LHCN-M2 (cell line): ENCODE measurements at places on chromosomes 1 and 21.

- no peak for DNase-seq
Observed at GRCh38 chr1:228175316-228176023, 9.9 kb downstream of the IBA57 start.

DNA sequence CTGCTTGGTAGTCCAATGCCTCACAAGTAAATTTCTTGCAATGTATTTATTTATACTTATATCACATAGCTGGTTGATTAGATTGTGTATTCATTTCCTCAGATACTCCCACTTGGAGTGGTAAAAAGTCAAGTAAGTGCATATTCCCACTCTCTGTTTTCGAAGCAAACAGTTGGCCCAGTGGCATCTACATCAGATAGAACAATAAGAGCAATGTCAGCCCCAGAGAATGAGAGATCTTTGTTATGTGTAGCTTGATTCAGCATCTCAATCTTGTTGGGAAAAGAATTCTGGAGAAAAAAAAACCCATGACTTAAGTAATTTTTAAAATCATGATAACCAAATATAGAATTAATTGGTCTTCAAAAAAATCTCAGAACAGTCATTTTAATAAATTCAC is 25.5 kb downstream of the RGL1 start:
- DNase-seq = no peak

- DNase-seq = peak; percentile 10
Observed at GRCh38 chr1:171081314-171081753, 9.4 kb upstream of the FMO3 start.

- DNase-seq = peak; percentile 58
Observed at GRCh38 chr1:52669696-52670095, 28.5 kb downstream of the COA7 start.

GRCh38 chr1:85448358-85448757 is 16.6 kb downstream of the DDAH1 start:
- DNase-seq = peak; percentile 67

GRCh38 chr1:3141836-3142235 is 72.8 kb downstream of the PRDM16 start:
- no peak for DNase-seq

DNA sequence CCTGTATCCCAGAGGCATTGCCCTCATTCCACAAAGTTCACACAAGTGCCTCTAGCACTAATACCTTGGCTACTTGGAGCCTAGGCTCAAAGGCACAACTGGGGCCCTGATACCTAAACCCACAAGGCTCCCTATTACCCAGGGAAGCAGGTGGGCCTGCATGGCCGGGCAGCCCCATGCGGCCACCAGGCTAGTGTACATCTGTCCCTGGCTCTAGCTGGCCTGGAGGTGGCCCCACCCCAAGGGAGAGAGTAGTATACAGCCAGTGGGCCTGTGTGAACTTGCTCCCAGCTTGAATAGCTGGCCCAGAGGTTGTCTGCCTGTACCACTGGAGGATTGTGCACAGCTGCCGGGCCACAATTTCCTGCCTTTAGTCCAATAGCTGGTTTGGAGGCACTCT is 52.2 kb downstream of the USP25 start:
- no peak for DNase-seq

GRCh38 chr1:11617314-11617713 is 36.9 kb downstream of the FBXO2 start:
- DNase-seq = no peak

DNA sequence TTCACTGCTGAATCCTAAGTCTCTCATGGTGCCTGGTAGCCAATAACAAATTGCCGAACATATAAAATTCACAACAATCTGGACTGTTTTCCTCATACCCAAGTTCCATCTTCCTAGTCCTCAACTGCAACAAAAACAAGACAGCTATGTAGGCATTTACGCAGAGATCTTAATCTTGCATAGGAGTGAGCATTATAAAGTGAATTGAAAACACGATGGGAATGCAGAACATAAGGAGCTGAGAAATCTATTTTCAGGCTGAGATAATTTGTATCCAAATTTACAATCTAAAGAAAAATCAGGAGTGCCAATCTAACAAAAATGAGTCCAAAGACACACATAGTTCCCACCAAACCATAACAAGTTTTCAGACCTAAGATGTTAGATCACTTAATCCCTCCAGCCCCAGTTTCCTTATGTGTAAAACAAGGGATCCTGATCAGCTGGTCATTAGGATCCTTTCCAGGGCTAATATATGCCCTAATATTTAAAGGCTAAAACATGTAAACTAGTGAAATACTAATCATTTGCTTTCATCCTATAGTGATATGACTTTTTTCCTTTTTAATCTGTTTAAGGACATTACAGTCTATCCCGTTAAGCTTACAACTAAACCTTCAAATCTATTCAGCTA is 1.9 kb downstream of the SLC16A1 start:
- DNase-seq = no peak

- DNase-seq = peak; percentile 19
Observed at GRCh38 chr1:61287014-61287413, 204.7 kb downstream of the NFIA start.

GRCh38 chr1:75673399-75673798 is 51.1 kb upstream of the ACADM start:
- DNase-seq = no peak

- DNase-seq = no peak
Observed at GRCh38 chr1:230938924-230939368, 39.7 kb downstream of the TTC13 start.

DNA sequence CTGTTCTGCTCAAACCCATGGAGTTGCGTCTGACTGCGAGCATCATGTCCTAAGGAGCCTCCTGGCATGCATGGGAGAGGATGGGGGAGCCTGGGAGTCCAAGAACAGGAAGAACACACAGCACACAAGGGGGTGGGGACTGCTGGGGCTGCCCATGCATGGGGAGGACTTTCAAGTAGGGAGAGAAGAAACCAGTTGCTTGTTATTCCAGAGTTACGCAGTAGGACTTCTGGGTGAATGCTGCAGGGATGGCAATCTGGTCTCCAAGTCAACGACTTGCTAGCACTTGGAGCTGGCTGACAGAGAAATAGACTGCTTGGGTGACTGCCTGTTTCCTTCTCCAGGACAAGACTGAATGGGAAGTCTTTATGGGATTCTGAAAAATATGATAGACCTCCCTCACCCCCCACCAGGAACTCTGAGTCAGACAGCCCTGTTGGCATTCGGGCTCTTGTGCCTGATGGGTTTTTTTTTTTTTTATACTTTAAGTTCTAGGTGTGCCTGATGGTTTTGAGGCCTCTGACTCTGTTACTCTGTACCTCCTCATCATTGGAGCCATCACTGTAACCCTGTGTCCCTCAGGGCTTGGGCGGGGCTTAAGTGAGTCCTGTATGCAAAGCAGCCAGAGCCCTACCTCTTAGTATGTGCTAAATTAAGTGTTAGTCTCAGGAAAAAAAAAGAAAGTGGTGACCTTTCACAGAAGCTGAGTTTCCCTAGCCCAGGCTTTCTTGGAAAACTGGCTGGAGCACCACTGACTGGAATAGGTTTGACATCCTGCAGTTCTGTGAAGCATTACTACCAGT is 30.3 kb downstream of the MAP3K21 start:
- no peak for DNase-seq

DNA sequence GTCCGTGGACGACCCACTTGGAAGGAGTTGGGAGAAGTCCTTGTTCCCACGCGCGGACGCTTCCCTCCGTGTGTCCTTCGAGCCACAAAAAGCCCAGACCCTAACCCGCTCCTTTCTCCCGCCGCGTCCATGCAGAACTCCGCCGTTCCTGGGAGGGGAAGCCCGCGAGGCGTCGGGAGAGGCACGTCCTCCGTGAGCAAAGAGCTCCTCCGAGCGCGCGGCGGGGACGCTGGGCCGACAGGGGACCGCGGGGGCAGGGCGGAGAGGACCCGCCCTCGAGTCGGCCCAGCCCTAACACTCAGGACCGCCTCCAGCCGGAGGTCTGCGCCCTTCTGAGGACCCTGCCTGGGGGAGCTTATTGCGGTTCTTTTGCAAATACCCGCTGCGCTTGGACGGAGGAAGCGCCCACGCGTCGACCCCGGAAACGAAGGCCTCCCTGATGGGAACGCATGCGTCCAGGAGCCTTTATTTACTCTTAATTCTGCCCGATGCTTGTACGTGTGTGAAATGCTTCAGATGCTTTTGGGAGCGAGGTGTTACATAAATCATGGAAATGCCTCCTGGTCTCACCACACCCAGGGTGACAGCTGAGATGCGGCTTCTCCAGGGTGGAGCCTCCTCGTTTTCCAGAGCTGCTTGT is 32.4 kb downstream of the PRMT2 start:
- DNase-seq = peak; percentile 70

GRCh38 chr1:108811611-108812010 is 45.3 kb downstream of the AKNAD1 start:
- DNase-seq = no peak

- no peak for DNase-seq
Observed at GRCh38 chr1:59005491-59006288, 221.8 kb upstream of the JUN start.
